Lung (tissue), 17 donors: ENCODE measurements at places on chromosomes 12 and 14. TPM values are rescaled to one million over a fixed set of nuclear protein-coding genes. Genes with fewer than 3 reads are reported as not detected.
A peak's percentile ranks its signal among the peaks of the same experiment; 100 is the strongest.

GRCh38 chr12:103505371-103506236 is 9.8 kb upstream of the C12orf42 start:
- no peak overlapping the region for H3K4me3 ChIP-seq
- no peak for DNase-seq
- H3K4me1 ChIP-seq, result no peaks in the 10 kb centered on the region
- H3K36me3 ChIP-seq, result no peaks in the 10 kb centered on the region
- no peak overlapping the region for H3K27ac ChIP-seq

DNA sequence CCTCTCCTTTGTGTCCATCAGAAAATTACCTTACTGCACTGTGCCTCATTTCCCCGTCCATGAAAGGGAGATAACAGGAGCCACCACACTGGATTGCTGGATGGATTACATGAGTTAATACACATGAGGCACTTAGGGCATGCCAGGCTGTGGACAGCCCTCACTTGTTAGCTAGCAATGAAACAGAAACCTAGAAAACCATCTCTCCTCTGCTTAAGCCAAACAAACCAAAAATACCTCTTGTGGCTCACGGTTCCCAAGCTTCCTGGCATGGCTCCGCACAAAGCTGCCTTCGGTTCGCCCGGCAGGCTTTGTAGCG is 660 bp upstream of the HCFC2 start:
- H3K4me1 ChIP-seq, result peaks cover 5% of the 10 kb centered on the region
- peak overlapping the region; percentile 89 for H3K27ac ChIP-seq
- H3K36me3 ChIP-seq, result peaks cover 10% of the 10 kb centered on the region
- no peaks in the 10 kb centered on the region for H3K27me3 ChIP-seq
- DNase-seq, result peak; percentile 39
- H3K4me3 ChIP-seq, result peak overlapping the region; percentile 83

DNA sequence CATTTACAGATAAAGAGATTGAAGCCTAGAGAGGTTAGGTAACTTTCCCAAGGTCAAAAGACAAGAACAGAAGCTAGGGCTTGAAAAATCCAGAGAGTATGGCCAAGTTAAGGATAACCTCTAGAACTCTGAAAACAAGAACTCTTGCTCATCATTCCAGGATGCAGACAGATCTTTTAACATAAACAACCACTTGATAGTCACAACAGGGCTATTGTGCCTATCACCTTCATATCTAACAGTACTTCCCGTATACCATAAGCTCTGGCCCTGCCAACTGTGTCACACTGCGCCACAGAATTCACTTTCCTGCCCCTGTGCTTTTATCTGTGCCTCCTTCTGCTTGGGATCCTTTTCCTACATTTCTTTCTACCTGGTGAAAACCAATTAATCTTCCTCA is 18.2 kb downstream of the ERP29 start:
- H3K27ac ChIP-seq, result no peak overlapping the region
- no peaks in the 10 kb centered on the region for H3K27me3 ChIP-seq
- H3K4me3 ChIP-seq, result no peak overlapping the region
- no peak for DNase-seq
- no peaks in the 10 kb centered on the region for H3K4me1 ChIP-seq

Gene DTD2
- total RNA-seq, result 33.3 TPM

GRCh38 chr14:58243790-58244555 is 670 bp upstream of the PSMA3 start:
- no peak for DNase-seq
- peak overlapping the region; percentile 37 for H3K4me3 ChIP-seq
- H3K27me3 ChIP-seq, result no peaks in the 10 kb centered on the region
- H3K4me1 ChIP-seq, result peaks cover 4% of the 10 kb centered on the region
- peaks cover 5% of the 10 kb centered on the region for H3K36me3 ChIP-seq
- H3K27ac ChIP-seq, result peak overlapping the region; percentile 77

GRCh38 chr12:66140731-66141130 is 10.2 kb upstream of the LLPH start:
- no peaks in the 10 kb centered on the region for H3K27me3 ChIP-seq
- no peaks in the 10 kb centered on the region for H3K4me1 ChIP-seq
- H3K36me3 ChIP-seq, result peaks cover 44% of the 10 kb centered on the region
- no peak overlapping the region for H3K27ac ChIP-seq
- H3K4me3 ChIP-seq, result no peak overlapping the region
